ENCODE measurements at places on chromosomes 11 and 22.

DNA sequence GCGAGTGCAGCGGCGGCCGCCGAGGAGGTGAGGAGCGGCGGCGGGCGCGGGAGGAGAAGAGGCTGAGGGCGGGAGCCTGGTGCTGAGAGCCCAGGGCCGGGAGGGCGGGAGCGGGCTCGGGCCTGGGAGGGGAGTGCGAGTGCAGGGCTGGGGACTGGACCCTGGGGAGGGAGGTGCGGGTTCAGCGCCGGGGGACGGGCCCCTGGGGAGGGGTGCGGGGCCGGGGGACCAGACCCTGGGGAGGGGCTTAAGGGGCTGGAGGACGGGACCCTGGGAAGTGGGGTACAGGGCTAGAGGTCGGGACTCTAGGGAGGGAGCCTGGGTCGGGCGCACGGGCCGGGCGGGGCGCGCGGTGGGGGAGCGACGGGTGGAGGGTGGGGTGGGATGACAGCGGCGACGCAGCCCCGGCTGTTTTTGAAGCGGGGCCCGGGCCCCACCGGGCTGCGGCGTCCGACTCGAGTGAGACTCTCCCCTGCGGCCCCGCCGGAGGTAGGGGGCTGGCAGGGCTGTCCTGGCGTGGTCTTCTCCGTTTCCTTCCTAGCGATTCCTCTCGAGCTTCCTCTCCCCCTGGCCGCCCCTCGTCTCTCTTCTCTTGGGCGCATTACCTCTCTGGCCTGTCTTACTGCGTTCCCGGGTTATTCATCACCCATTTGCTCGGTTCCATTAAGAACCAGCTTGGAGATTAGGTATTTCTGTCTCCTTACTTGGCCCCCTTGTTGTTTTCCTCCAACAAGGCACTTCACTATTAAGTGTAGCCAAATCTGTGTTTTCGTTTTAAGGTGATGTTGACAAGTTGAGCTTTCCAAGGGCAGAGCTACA is 754 bp downstream of the NUP50 start:
- no peak for DNase-seq

GRCh38 chr11:11982975-11983374 is 25.5 kb downstream of the DKK3 start:
- DNase-seq, result no peak

- DNase-seq, result no peak
Measured at GRCh38 chr22:23862103-23862502, 4.4 kb downstream of the SLC2A11 start.

- no peak for DNase-seq
Measured at GRCh38 chr11:69166218-69167115, 10.7 kb downstream of the SMIM38 start.

DNA sequence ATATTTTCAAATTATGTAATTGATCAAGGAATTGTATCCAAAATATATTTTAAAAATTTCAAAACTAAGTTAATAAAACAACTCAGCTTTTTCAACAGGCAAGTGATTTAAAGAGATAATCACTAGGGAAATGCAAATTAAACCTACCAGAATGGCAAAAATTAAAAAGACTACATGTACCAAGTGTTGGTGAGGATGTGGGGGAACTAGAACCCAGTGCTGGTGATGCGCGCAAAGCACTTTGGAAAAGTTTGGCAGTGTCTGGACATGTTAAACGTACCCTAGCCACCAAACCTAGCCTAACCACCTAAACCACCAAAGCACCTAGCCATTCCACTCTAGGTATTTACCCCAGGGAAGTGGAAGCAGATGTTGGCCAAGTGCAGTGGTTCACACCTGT is 22.9 kb downstream of the PACSIN2 start:
- no peak for DNase-seq

DNA sequence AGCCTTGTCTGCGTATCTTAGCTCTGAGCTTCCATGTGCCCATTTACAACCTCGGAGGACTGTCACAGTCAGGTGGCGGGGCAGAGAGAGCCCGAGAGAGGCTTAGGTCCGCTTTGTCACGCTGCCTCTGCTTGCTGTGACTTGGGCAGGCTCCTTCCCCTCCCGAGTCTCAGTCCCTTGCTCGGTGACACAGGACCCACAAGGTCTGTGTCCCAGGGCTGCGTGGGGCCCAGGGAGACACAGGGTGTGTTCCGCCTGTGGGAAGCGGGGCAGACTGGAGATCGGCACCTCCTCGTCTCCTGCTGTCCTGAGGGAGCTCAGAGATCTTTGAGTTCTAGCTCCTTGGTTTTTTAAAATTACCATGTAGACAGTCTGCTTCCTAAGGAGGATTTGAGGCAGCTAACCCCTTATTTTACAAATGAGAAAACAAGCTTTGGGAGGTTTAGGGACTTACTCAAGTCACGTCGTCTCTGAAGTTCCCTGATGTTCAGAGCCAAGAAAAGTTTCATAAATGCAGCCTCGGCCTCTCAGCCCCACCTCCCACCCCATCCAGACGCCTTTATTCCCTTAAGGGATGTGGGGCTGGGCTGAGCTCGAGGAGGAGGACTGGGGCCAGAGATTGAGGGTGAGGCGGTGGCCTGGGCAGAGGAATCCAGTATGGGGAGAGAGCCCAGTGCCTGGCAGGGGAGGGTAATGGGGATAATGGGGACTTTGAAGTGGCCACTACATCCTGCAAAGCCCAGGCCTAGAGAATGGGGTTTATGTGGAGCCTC is 103.6 kb downstream of the NECTIN1 start:
- DNase-seq, result no peak

GRCh38 chr11:73011126-73011817 is 130.8 kb downstream of the FCHSD2 start:
- DNase-seq, result no peak

DNA sequence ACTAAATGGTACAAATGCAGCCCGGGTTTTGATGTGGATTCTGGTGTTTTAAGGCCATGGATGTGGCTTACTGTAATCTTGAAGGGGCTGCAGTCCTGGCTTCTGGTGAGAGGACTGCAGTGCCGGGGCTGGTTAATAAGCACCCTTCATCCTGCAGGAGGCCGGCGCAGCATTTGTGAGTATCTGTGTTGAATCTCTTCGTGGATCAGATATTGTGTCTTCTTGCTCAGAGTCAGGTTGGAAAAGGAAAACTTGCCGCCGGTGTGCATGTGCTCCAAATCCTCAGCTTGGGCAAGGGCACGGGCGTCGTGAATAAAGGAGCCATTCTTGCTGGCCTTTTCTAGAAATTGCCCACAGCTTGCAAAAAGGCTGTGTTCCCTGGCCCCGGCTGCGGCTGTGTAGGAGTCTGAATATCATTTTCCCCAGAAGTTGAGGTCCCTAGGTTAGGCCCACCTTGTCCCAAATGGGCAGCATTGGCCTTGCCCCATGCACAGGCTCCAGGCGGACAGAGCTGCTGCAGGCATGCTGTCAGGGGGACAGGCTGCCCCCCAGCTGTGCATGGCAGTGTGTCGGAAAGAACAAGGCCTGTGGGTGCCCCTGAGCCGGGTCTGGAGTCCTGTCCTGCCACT is 28.9 kb upstream of the PARVB start:
- no peak for DNase-seq

DNA sequence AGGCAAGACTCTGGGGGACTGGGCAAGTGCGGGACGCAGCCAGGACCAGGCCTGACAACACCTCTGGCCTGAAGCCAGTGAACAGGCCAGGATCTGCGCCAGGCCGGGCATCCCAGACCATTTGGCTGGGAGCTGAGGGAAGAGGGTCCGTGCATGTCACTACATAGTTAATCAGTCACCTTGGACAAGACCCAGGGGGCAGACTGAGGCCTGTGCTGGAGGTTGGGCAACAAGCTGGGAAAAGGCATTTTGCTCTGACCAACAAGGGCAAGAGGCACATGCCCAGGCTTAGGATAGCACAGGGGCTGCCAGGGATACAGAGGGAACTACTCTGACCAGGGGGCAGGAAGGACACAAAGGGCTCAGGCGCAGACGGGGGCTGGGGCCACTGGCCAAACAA is 7.0 kb upstream of the CHADL start:
- DNase-seq, result no peak

DNA sequence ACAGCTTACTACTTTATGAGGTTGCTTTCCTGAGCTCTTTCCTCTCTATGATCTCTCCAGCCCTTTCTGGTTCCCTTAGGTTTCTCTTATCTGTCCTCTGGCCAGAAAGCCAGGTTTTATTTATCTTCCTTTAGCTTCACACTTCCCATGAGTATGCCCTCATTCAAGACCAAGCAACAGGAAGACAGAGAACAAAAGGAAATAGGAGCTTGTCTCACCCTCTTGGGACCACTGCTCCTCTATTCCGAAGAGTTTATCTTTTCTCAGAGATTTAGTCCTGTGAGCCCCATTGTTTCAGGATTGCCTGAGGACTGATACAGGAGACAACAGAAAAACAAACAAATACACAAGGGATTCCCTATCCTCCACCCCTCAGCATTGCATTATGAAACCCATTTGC is 62.4 kb upstream of the CCDC179 start:
- no peak for DNase-seq
